ENCODE measurements at places on chromosomes 2 and 18.

DNA sequence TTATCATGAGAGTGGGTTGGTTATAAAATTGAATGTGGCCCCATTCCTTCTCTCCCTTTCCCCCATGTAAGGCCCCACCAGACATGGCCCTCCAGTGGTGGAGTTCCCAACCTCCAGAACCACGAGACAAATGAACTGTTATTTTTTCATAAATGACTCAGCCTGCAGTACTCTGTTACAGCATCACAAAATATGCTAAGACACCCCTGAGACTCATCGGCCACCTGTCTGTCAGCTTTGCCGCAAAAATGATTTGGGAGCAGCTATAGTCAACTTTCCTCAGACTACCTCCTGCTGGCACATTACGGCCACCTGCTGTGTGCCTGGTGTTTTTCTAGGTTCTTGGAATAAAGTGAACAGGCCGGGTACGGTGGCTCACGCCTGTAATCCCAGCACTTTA is 21.4 kb upstream of the C1QL2 start:
- no peak for DNase-seq

DNA sequence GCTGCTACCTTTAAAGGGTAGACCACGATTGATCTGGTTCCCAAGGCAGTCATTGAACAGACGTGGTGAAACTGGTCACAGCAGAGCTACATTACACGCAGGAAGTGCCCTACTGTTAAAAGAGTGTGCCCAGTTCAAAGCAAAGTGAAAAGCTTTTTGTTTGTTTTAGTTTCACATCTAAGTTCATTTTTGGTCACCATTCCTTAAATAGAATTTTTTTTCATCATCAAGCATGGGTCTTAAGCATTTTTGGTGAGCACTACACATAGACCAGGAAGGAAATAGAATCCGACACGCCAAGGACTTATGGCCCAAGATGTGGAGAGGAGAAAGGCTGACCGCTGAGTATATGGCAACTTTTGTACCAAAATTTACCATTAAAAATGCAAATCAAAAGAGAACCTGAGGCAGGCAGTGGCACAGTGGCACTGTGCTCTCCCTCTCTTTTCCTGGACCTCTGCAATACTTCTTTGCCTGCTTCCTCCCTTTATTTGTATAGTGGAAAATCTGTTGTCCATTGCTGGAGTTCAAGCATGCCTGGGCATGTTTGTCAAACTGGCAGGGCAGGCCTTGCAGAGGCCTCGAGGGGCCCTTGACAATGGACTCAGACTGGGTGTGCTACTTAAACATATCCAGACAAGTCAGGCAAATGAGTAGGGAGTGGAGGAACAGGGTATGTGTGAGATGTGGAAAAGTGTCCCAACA is 42.6 kb upstream of the HNRNPA3 start:
- peak; percentile 91 for DNase-seq

DNA sequence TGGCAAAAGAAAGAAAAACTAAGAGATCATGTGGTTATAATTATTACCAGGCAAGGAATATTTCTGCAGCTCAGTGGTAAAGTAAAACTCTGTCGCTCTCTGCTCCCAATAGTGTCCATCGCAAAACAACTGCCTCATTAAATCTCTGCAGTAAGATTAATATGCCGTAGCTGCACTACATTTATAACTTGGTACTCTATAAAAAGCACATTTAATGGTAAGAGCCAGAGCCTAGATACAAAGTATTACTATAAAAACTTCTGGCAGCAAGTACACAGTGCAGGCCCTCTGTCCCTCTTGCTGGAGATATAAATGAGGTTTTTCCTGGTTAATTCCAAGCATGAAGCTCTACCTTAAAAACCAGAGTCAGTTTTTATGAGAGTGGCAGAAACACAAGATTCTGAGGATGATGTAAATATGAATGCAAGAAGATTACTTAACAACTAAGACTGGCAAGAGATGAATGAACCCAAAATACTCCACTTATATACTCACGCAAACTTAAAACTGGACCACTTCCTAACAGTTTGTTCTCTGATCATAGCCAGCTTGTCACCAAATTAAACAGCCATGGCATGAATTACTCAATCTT is 25.5 kb downstream of the ZNF521 start:
- DNase-seq: no peak

DNA sequence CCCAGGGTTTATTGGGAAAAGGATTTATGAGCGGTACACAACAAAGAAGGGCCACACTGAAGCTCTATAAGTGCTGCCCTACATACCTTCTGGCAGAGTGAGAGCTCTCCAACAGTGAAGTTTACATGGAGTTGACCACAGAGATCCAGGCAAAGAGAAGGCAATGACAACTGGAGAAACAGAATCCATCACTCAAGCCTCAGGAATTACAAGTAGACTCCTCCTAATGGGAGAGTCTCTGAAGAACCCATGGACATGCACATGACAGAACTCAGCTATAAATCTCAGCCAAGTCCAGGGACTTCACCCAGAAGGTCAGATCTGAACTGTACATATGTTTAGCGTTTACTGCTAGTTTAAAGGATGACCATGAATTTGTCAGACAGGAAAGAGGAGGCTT is 164.7 kb downstream of the DNAH7 start:
- no peak for DNase-seq

DNA sequence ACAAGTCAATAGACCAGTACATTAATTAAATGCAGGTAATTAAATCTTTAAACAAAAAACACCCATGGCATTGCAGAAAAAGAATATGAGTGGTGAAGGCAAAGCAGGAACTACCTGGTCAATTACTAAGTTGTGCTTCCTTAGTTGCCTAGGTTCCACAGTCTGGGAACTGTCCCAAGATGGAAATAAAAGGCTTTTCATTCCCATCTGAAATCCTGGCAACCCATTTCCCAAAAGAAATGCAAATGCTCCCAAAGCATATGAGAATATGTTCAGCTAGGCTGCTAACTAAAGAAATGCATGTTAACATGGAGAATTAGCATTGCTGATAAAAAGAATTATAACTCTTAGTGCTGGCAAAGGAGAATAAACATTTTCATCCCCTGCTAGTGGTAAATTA is 177.8 kb downstream of the TMEM163 start:
- DNase-seq: no peak

DNA sequence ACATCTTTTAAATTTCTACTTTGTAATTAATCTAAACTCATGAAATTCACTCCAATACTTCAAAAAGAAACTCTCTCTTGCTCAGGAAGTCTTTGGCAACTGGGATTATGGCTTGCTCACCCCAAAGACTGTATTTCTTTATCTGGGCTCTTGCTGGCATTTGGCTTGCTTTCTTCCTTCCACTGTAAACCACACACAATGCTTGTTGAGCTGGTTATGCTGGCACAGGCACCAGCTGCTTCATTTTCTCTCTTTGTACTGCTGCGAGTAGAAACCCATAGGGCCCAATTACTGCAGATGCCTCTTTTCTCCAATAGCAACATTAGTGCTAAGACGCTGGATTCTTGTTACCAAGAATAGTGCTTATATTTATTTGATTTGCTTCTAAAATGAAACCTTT is 51.4 kb downstream of the SLC38A11 start:
- peak; percentile 66 for DNase-seq

- no peak for DNase-seq
Observed at GRCh38 chr2:48483916-48484315, 46.0 kb upstream of the STON1 start.

DNA sequence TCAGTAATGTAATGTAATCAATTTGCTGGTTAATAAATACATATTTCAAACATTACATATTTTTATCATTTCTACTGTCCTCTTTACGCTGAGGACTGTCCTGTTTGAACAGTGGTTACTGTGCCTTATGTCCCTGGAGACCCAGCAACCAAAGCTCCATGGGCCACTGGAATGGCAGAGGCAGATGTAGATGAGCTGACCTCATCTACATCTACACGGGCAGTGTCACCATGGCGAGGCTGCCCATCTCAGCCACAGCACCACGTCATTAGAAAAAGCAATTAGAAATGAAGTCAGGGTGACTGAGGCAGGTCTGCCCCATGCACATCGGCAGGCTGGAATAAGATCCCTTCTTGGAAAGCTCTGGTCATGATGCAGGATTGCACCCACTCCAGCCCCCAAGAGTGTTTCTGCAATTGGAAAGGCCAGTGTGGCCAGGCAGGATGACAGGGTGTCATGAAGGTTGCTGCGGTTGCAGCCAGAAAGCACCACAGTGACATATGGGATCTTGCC is 237.5 kb downstream of the NDUFA10 start:
- DNase-seq: no peak

GRCh38 chr2:110727923-110728322 is 4.5 kb upstream of the ACOXL start:
- no peak for DNase-seq

DNA sequence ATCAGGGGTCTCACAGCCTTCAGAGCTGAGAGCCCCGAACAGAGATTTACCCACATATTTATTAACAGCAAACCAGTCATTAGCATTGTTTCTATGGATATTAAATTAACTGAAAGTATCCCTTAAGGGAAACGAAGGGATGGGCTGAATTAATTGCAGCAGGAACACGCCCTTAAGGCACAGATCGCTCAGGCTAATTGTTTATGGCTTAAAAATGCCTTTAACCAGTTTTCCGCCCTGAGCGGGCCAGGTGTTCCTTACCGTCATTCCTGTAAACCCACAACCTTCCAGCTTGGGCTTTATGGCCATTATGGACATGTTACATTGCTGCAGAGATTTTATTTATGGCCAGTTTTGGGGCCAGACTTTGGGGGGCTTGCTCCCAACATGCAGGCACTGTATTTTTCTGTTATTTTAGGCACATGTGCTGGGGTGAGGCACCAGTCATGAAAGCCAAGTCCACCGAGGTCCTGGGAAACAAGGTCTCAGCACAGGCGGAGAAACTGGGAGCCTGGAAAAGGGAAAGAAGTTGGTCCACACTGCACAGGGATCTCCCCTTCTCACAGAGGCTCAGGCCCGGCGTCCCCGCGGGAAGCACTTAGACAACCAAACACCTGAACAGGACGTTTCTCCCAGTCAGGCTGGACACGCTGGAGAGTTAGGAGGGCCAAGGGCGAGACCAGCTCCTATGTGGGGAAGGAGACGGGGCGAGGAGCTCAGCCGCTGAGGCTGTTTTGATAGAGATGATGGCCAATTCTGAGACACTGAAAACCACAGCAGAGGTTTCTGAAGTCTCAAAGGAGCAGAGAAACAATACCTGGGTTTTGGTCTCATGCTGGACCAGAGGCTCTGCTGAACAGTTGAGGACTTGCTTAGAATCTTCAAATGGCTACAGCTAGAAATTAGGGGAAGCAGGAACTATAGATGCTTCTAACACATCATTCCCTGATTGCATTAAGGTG is 86.7 kb downstream of the TMEM18 start:
- DNase-seq: no peak

- no peak for DNase-seq
Observed at GRCh38 chr2:54496920-54497319, 40.8 kb downstream of the SPTBN1 start.

GRCh38 chr2:195658541-195658890 is 1.5 kb downstream of the SLC39A10 start:
- no peak for DNase-seq

GRCh38 chr2:72210470-72210869 is 62.8 kb upstream of the CYP26B1 start:
- DNase-seq: no peak

GRCh38 chr2:37645362-37645761 is 26.1 kb downstream of the CDC42EP3 start:
- no peak for DNase-seq

DNA sequence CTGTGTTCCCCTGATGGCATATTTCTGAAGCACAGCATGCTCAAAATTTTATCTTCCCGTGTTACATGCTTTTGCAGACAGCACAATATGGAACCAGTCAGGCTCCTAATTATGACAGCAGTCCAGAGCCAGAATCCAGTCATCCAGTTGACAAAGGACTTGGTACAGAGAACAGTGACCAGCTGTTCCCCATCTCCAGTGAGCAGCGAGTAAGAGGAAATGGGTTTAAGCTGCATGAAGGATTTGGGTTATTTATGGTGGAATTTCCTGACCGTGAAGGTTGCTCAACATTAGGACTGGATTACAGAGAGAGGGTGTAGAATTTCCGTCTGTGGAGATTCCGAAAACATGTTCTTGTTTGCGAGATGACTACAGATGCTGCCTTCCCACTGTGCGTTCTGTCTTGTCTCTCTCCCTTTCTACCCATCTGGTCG is 24.4 kb downstream of the SGPP2 start:
- no peak for DNase-seq

DNA sequence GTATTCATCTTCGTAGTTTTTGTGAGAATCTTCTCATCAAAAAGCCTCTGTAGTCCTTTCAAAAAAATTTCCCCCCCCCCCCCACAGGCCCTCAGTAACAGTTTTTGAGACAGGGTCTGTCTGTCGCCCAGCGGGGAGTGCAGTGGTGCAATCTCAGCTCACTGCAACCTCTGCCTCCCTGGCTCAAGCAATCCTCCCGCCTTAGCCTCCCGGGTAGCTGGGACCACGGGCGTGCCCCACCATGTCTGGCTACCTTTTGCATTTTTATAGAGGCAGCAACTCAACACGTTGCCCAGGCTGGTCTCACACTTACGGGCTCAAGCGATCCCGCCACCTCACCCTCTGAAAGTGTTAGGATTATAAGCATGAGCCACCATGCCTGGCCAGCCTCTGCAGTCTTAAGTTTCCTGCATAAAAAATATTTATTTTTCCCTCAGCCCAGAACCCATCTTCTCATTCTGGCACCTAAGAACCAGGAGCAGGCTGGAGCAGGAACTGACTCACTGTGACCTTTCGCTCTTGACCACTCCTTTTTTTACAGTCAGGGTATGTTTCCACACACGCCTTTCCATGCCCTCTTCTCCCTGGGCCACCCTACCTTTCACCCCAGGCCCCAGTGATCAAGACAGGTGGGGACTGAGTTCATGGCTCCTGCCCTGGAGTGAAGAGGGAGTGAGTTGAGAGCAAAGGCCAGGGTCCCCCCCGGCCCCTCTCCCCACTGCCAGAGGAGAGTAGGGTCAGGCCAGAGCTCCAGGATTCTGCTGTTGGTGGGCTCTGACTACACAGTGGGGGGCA is 32.5 kb upstream of the NT5DC4 start:
- no peak for DNase-seq

DNA sequence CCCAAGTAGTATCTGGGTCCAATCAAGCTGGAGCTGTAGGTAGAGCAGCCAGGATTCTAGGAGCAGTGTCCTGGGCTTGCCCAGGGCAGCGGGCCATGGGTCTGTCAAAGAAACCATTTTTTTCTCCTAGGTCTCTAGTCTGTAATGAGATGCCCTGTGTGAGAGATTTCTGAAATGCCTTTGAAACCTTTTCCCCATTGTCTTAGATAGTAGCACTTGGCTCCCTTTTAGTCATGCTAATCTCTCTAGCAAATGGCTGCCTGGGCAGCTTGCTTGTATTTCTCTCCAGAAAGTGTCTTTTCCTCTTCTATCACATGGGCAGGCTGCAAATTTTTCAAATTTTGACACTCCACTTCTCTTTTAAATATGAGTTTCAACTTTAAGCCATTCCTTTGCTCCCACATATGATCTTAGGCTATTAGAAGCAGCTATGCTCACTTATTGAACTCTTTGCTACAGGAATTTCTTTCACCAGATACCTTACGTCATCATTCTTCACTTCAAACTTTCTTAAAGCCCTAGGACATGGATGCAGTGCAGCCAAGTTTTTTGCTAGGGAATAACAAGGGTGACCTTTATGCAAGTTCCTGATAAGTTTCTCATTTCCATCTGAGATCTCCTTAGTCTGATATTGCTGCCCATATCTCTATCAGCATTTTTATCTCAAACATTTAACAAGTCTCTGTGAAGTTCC is 890.2 kb upstream of the VRK2 start:
- no peak for DNase-seq
